ENCODE measurements at places on chromosomes 12 and 14.

DNA sequence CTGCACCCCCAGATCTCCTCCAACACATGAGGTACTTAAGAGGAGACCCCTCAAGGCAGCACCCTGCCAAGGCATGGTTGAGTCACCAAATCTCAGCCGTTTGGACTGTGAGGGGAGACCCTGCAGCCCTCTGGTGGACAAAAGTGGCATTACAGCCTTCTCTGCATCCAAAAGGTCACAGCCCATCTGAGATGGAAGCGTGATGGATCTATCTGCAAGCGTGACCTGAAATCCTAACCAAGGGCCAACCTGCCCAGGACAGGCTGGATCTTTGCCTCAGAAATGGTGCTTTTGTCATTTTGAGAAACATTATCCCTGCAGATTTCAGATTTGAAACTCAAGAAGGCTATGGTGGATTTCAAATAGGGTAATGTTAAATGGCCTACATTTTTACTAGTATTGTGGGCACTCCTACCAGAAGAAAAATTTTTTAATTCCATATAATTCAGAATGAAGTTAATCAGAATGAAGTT lies 23.7 kb upstream of the DHRS4 start:
- peak; percentile 74 for DNase-seq

DNA sequence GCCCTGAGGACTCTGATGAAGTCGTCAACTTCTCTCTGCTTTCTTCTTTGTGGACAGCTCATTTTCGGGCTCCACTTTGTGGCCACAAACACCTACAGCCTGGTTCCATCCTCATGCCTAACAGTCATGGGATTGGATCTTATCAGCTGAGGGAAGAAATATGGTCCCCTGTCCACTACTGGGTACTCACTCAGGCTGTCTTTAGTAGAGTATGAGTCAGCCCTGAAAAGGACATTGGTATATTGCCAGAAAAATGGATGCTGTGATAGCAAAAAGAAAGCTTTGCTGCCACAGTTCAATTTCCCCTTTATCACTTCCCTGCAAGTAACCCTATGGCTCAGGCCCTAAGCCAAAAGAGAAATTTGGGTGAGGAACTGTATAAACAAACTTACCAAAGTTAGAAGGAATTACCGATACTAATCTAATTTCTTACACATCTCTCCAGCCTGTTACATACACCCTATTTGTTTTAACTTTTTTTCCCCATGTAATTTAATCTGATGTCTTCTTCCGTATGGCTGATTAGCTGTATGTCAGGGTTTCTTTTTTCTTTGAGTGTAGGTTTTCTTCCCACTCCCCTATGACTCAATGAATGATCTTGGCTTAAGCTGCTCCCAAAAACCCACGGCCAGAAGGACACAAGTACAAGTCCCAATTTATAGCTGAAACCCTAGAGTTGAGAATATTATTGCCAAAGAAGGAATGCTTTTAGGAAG lies 29.1 kb downstream of the MTHFD1 start:
- no peak for DNase-seq

DNA sequence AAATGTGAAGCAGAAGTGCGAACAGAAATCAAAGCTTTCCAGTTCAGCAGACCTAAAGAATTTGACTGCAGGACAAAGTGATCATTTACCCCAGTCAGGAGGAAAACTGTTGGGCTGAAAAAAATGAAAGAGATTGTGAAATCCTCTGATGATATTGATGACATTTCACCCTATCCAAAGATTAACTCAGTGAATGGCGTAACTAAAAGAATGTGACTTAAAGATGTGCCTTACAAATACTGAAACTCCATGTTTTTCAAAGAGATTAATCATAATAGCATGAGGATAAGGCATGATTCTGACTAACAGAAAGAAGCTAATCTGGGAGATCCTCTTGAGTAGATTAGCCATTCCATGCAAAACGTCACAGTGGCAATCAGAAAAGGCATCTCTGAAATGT lies 225.6 kb downstream of the DUSP6 start:
- DNase-seq, result no peak

- no peak for DNase-seq
Observed at GRCh38 chr14:65382586-65382985, 29.9 kb upstream of the FUT8 start.
